Adipocyte (in vitro differentiated cells): ENCODE measurements at places on chromosomes 3 and 15.

DNA sequence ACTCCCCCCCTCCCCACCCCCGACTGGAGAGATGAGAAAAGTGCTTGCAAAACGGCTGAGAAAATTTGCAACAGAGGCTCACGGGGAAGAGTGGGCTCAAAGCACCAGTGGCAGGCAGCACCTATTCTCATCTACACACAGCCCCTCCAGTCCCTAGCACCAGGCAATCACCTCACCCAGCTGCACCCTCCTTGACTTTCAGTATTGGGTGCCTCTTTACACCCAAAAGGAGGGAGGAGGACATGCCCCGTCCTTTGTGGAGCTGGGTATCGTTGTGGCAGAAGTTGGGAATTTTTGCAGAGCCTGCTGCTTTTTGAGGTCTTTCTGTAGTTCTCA, 182.8 kb upstream of the TOPAZ1 start:
- DNase-seq = no peak

GRCh38 chr15:74642734-74643664, 27.4 kb downstream of the CLK3 start:
- peak; percentile 37 for DNase-seq

DNA sequence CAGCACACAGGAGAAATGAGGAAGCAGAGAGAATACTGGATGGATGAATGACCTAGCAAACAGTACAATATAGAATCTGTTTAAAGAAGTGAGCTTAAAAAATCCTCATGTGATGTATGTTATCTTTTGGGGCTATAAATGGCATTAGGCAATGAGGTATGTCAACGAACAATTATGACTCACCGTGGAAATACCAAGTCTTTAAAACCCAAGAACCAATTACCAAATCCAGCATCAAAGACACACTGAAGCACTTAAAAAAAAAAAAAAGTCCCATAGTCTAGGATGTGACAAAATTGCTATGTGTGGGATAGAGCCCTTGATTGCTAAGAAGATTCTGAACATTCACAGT, 36.3 kb upstream of the HERC1 start:
- DNase-seq = no peak

DNA sequence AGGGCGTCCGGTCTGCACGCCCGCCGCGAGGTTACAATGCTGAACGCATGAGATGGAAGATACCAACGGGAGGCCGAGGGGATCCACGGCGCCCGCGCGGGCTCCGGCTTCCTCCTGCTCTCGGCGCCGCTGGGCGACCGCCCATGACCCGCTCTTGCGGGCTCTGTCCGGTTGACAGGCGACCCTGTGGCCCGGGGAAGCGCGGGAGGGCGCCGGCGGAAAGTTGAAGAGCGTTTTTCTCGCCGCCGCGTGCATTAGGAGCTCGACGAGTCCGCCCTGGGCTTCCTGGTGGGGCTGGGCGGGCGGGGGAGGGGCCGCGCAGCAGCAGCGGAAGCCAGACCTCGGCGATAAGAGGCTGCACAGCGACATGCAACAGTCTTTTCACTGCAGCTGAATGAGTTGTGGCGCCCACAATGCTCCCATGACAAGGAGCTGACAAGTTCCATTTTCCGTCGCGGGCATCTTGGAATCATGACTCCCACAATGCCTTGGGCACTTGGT, at the start of gene MBNL1:
MBNL1 (plus strand) TSS at position 375 of the 501 bp plus-strand sequence. CDS start 31,265 bp downstream, outside the sequence.
- peak; percentile 83 for DNase-seq

DNA sequence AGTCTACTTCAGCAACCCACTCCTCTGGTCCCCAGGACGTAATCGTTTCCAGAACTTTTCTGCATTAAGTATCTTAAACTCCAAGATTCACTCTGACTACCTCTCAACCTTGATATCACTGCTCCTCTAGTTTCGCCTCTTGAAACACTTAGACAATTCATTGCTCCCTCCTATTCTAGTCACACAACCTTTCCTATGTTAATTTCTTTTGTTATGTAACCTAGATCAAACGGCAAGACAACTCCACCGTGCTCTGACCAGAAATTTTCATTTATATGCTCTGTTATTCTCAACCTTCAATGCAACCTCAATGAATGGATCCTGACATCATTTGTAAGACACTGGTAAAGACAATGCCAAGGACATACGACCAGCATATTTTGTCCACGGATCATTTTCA, 71.3 kb downstream of the CADM2 start:
- DNase-seq = no peak

- no peak for DNase-seq
Measured at GRCh38 chr15:59347915-59348314, 24.8 kb downstream of the MYO1E start.

DNA sequence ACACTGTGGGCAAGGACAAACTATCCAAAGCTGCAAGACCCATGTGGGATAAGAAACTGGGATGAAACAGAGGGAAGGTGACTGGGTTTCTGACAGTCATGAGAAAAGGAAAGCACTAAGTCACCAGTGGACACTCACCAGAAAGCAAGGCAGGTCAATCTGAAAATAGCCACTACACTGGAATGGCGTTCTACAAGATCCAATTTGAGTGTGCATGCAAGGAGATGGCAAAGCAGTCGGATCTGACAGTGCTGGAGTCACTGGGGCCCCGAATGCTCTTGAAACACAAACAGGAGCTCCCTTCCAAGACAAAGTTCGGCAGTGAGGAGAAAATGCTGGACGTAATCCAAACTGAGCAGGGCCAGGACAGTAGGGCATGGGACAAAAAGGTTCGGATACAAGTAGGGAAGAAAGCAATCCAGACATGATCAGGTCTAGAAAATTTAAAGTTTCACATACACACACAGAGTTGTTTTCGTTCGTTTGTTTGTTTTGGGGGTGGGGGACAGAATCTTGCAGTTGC, 95.5 kb downstream of the EOMES start:
- DNase-seq = no peak

DNA sequence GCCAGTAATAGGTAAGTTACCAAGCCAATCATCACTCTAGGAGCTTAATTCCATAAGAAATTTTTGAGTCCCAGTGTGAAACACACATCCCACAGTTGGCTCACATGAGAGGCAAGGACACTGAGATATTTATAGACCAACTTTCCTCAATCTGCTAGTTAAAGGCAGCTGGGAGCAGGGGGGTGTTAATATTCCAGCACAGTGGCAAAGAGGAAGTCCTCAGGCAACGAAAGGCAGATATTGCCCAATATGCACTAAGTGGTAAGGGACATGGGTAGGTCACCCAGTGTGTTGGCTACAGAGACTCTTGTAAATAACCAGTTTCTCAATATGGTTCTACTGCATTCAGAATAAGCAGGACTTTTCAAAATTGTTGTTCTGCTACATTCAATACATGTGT, 61.0 kb downstream of the TOP2B start:
- DNase-seq = peak; percentile 69

DNA sequence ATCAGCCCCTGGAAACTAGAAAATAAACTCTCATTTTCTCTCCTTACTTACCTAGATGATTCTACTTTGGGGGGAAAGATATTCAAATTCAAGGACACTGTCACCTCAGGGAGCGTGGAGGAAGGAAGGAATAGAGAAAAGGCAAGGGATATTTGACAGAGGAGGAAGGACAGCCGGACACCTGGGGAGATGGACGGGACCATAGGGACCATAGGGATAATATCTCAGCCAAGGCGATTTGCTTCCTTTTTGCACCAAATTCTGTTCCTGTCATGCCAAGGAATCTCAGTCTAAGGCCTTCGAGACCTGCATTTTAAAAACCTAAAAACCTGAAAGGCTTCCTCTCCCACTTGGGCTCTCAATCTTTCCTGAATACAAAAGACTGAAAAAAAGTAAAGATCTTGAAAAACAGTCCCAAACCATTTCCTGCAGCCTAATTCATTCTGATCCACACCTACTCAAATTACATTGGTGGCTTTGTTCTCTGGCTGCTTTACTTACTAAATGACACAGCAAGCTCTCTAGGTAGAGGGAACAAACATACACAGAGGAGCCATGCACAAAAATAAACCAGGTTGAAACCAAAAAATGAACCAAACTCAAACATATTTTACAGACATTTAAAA, 73.9 kb upstream of the SLC24A5 start:
- DNase-seq = no peak

DNA sequence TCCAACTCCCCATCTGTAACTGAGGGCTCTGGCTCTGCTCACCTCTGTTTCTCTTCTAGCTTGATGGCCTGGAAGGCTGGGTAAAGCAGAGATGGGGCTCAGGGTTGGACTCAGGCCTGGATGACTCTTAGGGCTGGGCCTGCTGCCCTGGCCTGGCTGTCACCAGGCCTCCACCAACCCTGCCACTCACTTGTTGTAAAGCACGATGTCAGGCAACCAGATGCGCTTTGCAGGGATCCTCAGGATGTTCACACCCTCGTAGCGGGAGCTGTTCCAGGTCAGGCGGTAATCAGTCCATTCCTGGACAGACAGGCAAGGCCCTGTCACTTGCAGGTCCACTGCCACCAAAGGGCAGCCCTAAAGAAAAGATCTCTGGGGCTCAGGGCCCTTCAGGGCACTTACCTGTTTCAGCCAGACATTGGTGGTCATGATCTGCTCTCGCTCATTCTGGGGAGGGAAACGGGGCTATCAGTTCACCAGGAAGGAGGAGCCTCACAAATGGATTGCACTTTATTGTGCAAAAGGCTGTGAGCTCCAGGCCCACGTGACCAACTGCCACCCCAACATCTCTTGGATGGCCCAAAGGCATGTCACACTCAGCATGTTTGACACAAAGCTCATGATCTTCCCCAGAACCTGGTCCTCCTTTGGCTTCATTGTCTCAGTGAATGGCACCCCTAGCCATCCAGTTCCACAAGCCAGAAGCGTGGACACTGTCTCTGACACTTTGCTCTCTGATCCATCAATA, 9.9 kb downstream of the CHRNB4 start:
- DNase-seq = no peak

DNA sequence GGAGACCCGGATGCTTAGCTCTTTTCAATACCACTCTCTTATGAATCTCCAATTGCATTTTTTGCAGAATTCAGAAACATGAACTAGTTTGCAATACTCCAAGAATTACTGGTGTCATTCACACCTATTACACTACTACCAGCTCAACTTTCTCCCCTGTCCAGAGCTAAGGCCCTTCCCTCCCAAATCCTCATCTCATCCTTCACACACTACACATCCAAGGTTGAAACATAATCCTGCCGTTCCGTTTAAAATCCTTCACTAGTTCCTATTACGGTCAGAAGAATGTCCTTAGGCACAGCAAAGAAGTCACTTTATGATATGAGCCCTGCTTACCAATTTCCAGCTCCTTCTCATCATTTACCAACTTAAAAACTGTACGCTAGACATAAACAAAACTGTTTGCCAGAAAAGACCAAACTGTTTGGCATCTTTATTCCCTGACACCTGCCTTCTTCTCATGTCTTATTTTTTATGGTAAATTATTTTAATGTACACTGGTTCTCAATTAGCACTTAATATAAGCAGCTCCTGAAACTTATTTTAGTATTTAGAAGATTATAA, 22.6 kb downstream of the TBL1XR1 start:
- DNase-seq = no peak
